ENCODE measurements at places on chromosomes 11 and 22. TPM values are rescaled to one million over a fixed set of nuclear protein-coding genes. Genes with fewer than 3 reads are reported as not detected.

PKDREJ gene
- polyA plus RNA-seq, result not detected

NRXN2 gene
- polyA plus RNA-seq, result 1.3 TPM

OR2AT4 gene
- not detected for polyA plus RNA-seq

OR8U1 gene
- polyA plus RNA-seq, result not detected

DDT gene
- polyA plus RNA-seq, result 244 TPM

SERHL2 gene
- 10.8 TPM for polyA plus RNA-seq

TRPM5 gene
- polyA plus RNA-seq, result 0.33 TPM

HTR3A gene
- polyA plus RNA-seq, result not detected

FREY1 gene
- polyA plus RNA-seq, result not detected

TOMM22 gene
- 151 TPM for polyA plus RNA-seq

SPDYC gene
- polyA plus RNA-seq, result not detected

OR4A47 gene
- polyA plus RNA-seq, result not detected

MAJIN gene
- polyA plus RNA-seq, result not detected

CARNS1 gene
- polyA plus RNA-seq, result 2.1 TPM

KCNE3 gene
- polyA plus RNA-seq, result 0.33 TPM

RAB38 gene
- 12.8 TPM for polyA plus RNA-seq

ACER3 gene
- polyA plus RNA-seq, result 9.8 TPM

WNT11 gene
- 87.9 TPM for polyA plus RNA-seq

SLC22A8 gene
- polyA plus RNA-seq, result 0.22 TPM

OMP gene
- not detected for polyA plus RNA-seq

VPREB1 gene
- polyA plus RNA-seq, result not detected

RAG1 gene
- polyA plus RNA-seq, result 1.3 TPM

MRGPRF gene
- polyA plus RNA-seq, result 9.7 TPM

POU2AF1 gene
- polyA plus RNA-seq, result not detected

ISX gene
- polyA plus RNA-seq, result not detected

ADAMTS15 gene
- 2.4 TPM for polyA plus RNA-seq

TMPRSS5 gene
- polyA plus RNA-seq, result 0.96 TPM

GVQW3 gene
- 6.0 TPM for polyA plus RNA-seq

UCP2 gene
- polyA plus RNA-seq, result 57.8 TPM

OR51B2 gene
- not detected for polyA plus RNA-seq

PLA2G3 gene
- polyA plus RNA-seq, result not detected

IGSF22 gene
- polyA plus RNA-seq, result 0.82 TPM

All from cardiac muscle cell (in vitro differentiated cells and primary cell).